ENCODE measurements at places on chromosomes 13 and 19.

- DNase-seq, result no peak
Measured at GRCh38 chr13:89740994-89741685, 1606.3 kb upstream of the MIR17HG start.

GRCh38 chr13:98182589-98182988 lies 5.5 kb upstream of the RNF113B start:
- no peak for DNase-seq

DNA sequence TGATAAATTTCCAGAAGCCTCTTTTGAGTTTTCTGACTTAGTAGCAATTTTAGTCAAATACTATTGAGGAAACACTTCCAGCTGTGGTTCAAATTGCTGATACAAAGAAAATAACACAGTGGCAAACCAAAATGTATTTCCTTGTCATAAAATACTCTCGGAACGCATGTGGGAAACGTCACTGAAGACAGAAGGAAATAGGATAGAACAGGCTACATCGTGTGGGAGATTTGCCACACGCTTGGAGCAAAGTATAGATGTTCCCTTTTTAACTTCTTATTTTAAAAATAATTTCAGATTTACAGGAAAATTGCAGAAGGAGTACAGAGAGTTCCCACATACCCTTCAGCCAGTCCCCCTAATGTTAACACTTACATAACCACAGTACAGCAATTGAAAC lies 88.8 kb downstream of the ING1 start:
- DNase-seq, result no peak

- no peak for DNase-seq
Measured at GRCh38 chr13:75440100-75440499, 41.9 kb downstream of the TBC1D4 start.

- no peak for DNase-seq
Measured at GRCh38 chr19:29663861-29664752, 1.2 kb upstream of the PLEKHF1 start.

GRCh38 chr13:40143559-40143958 lies 488.1 kb downstream of the COG6 start:
- no peak for DNase-seq

GRCh38 chr19:1105008-1105872 lies 1.4 kb downstream of the GPX4 start:
- DNase-seq, result no peak

DNA sequence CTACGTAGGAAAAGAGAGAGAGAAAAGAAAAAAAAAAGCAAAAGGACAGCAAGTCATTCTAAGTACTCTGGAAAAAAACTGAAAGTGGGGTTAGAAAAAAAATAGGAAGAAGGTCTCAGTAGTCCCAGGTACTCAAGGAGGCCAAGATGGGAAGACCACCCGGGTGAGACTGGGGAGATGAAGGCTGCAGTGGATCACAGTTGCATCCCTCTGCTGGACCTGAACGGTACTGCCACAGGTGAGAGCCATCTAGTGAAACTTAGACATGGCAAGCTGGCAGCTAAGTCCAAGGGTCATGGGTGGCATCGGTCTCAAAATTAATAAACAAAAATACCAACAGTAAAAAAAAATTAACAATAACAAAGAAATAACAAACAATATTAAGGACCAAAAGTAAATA lies 41.0 kb upstream of the ZNF91 start:
- no peak for DNase-seq

GRCh38 chr19:51091895-51092873 lies 9.5 kb upstream of the KLK14 start:
- DNase-seq, result no peak

- no peak for DNase-seq
Measured at GRCh38 chr13:31029102-31029501, 96.6 kb downstream of the TEX26 start.

GRCh38 chr19:3054972-3055740 lies 7.1 kb downstream of the TLE5 start:
- DNase-seq, result no peak

Data from NCI-H526 treated with DMSO at 0.1 percent for 48 hours (cell line).